ENCODE measurements at places on chromosomes 16 and 17. TPM values are rescaled to one million over a fixed set of nuclear protein-coding genes. Genes with fewer than 3 reads are reported as not detected.

KRT16 gene
- total RNA-seq, result not detected

NPIPA3 gene
- total RNA-seq, result 0.41 TPM

SRCAP gene
- 14.3 TPM for total RNA-seq

CCT6B gene
- total RNA-seq, result 2.9 TPM

TBC1D3 gene
- not detected for total RNA-seq

MRPL28 gene
- 44.8 TPM for total RNA-seq

CBFA2T3 gene
- 0.82 TPM for total RNA-seq

TBC1D26 gene
- 3.3 TPM for total RNA-seq

SALL1 gene
- total RNA-seq, result 5.3 TPM

KRT28 gene
- total RNA-seq, result not detected

TBC1D3C gene
- total RNA-seq, result not detected

TM4SF5 gene
- not detected for total RNA-seq

ALDH3A1 gene
- total RNA-seq, result 0.41 TPM

C17orf78 gene
- total RNA-seq, result not detected

TAT gene
- total RNA-seq, result not detected

SLFN12L gene
- total RNA-seq, result 0.41 TPM

CORO6 gene
- total RNA-seq, result 0.82 TPM

CACNA1H gene
- 14.7 TPM for total RNA-seq

FOXO3B gene
- 9.4 TPM for total RNA-seq

AIPL1 gene
- not detected for total RNA-seq

DNAH17 gene
- total RNA-seq, result under 0.01 TPM

SLC38A8 gene
- total RNA-seq, result not detected

SMIM36 gene
- not detected for total RNA-seq

Measured in frontal cortex (tissue), 4 donors.